ENCODE measurements at places on chromosomes 2 and 18.

DNA sequence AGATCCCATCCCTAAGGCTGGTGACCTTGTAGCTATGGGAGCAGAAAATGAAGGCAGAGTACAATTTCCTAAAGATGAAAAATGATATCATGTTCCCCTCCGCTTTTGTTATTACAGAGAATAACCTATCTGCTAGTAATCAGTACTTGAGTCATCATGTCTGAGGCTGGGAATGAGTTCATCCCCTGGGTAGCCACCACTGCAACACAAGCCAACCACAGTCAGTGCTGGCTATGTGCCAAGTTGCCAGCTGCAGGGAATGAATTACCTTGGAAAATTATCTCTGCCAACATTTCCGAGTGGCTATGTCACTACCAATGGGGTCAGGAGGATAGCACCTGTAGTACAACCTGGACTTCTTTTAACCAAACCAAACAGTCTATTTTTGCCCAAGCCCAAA lies 1094.7 kb upstream of the DDX18 start:
- no peak for DNase-seq

GRCh38 chr18:830315-830901 lies 18.4 kb upstream of the YES1 start:
- no peak for DNase-seq

- no peak for DNase-seq
These were observed 90.7 kb upstream of the CTDP1 start for GRCh38 chr18:79588636-79589481.

- DNase-seq = no peak
These were observed 237.6 kb downstream of the DYSF start for GRCh38 chr2:71690876-71691475.

DNA sequence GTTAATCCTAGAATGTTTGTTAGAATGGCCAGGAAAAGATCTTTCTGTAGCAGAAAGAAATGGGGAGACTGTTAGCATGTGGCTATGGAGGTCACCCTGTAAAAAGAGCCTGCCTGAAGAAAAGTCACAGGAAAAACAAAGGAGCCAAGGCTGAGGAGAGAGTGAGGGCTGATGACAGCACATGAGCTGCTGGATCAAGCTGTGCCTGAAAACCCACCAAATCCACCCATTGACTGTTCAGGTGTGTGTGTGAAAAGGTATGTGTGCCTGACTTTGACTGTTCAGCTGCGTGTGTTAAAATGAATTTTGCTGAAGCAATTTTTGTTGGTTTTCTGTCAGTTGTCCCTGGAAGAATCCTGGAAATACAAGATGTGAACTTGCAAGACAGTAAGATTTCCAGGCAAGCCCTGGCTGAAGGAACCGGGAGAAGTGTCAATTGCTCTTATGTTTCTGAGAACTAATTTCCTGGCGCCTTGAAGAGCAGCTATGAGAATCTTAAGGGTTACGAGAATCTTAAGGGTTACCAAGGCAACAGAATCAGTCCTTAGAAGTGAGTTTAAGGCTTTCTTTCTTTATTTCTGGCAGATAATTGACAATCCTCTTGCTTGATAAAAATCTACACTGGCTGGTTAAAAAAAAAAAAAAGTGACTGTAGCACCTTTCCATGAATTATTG lies 73.0 kb upstream of the LGALSL start:
- DNase-seq = no peak

DNA sequence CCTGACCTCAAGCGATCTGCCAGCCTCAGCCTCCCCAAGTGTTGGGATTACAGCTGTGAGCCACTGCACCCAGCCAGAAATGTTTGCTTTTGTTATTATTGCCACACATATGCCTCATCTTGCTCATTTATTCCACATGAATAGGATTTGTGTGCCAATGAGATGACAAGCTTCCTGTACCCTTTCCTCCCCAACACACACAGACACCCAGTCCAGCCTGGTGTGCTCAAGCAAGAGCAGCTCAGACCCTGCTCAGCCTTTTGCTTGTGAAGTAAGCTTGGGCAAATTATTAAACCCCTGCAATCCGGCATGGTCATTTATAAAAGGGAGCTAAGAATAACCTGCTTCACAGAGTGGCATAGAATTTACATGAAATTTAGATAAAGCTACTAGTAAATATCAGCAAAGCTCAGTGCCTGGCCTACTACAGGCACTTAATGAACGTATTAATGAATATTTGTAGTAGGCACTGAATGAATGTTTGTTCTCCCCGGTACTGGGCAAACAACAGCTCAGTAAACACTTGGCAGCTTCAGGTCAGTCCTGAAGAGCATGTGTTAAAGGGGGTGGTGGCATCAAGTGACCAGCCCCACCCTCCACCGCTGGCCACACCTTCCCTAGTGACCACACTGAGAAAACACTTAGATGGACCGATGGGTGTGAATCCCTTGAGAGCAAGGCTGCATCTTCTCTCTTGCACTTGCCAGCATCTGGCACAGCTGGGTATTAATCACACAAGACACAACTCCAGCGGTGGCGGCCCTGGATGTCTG lies 280.2 kb downstream of the SRBD1 start:
- DNase-seq = no peak

GRCh38 chr2:203586206-203586605 lies 51.1 kb upstream of the RAPH1 start:
- DNase-seq = no peak

GRCh38 chr2:129710670-129711495 lies 268.6 kb upstream of the RAB6C start:
- DNase-seq = no peak

GRCh38 chr2:180905461-180905860 lies 74.9 kb upstream of the UBE2E3 start:
- DNase-seq = no peak

DNA sequence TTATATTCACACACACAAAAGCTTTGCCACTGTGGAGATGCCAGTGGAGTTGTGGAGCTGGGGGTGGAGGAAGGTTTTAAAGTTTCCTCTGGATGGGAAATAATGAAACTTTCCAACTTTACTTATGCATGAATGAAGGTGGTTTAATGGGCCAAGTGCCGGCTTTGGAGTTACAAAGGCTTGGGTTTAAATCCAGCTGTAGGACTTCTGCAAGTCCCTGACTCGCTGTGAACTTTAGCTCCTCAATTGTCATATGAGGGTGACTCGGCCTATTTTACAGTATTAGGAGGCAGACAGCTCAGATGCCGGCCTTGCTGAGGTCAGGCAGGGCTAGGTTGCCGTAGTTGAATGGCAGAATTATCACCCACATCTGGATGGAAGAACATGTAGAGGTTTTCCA lies 415.8 kb upstream of the TRIB2 start:
- DNase-seq = no peak

DNA sequence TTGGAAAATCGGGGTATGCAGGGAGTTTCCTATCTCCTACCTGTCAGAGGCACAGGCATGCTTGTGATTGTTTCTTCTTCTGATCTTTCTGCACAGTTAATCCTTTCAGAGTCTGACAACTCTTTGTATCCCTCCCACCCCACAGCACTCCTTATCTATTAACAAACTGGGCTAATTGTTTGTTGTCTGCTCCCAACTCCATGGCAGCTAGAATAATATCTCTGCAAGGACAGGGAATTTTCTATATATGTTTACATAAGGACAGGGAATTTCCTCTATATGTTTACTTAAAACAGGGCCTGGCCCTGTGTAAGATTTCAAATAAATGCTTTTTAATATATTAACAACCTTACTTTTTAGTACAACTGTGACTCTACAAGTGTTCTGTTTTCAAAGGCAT lies 36.0 kb upstream of the VRK2 start:
- no peak for DNase-seq

GRCh38 chr2:101706819-101707177 lies 9.3 kb downstream of the MAP4K4 start:
- no peak for DNase-seq

GRCh38 chr2:238162846-238163441 lies 4.2 kb downstream of the ERFE start:
- DNase-seq = no peak

DNA sequence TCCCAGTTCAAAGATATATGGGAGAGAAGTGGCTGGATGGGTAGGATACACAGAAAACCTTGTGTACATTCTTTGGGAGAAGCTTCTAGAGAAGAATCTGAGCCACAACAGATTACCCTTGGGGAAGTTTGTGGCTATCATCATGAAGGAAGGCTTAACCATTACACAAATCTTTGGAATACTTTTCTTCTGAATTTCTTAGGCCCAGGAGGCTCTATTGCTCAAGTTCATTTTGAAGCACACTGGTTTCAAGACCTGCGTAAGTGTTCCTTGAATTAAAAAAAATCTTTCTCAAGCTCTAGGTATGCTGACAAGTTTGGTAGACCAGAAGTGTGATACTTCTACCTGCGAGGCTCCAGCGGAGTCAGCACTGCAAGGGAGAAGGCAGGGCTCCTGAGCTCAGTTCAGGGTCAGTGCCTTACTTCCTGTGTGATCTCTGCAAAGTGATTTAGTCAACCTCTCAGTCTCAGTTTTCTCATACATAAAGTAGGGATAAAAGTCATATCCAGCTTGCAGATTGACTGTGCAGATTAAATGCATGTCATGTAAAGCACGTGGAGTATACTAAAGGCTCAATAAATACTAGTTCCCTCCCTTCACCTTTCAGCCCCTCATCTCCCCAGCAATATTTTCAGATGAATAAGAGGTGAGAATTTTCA lies 438.6 kb downstream of the DLGAP1 start:
- DNase-seq = no peak

GRCh38 chr2:72919414-72920317 lies 2.3 kb downstream of the EMX1 start:
- no peak for DNase-seq

GRCh38 chr2:4533806-4534205 lies 830.4 kb downstream of the DCDC2C start:
- DNase-seq = no peak

GRCh38 chr2:70340761-70341476 lies 39.1 kb upstream of the FAM136A start:
- peak; percentile 9 for DNase-seq

GRCh38 chr2:233823731-233824121 lies 30.6 kb downstream of the HJURP start:
- DNase-seq = no peak

DNA sequence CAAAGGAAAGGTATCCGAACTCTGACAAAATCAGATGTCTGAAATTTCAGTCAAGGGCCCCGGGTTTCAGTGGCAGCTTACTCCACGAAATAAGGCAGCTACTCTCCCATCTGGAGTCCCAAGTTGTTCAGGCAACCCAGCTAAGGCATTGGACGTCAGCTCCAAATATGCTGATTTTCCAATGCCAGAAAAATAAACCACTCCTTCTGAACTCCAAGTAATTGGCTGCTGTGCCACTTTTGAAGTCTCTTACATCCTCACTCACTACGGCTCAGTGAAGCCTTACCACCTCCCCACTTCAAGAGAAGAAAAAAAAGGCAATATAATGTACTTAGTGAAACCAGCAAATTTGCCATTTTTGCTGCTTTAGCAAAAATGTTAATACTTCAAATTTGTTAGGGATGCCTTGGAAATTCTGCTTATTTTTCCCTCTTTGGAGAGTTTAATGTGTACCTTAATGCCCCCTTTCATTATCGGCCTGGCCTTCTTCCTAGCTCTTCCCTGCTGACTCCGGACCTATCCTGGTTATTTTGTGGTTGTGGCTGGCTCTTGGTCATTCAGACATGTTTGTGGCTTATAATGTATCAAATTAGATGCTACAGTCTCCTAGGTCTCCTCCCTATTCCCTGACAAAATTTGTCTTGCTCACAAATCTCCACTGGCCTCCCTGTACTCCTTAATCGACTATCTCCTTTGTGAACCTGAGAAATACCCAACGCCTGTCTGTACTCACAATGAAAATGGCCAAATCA lies 589.2 kb upstream of the ZEB2 start:
- DNase-seq = no peak

DNA sequence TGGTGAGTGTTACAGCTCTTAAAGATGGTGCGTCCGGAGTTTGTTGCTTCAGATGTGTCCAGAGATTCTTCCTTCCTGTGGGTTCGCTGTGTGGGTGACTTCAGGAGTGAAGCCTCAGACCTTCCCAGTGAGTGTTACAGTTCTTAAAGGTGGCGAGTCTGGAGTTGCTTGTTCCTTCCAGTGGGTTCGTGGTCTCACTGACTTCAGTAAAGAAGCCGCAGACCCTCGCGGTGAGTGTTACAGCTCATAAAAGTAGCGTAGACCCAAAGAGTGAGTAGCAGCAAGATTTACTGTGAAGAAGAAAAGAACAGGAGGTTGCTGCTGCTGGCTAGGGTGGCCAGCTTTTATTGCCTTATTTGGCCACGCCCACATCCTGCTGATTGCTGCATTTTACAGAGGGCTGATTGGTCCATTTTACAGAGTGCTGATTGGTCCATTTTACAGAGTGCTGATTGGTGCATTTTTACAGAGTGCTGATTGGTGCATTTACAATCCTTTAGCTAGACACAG lies 34.0 kb upstream of the SPTBN1 start:
- no peak for DNase-seq

GRCh38 chr2:218066926-218067515 lies 2.0 kb upstream of the RUFY4 start:
- no peak for DNase-seq

- no peak for DNase-seq
These were observed 120.6 kb upstream of the BOD1L2 start for GRCh38 chr18:57026316-57026715.

GRCh38 chr2:83103613-83104012 lies 1355.5 kb downstream of the SUCLG1 start:
- DNase-seq = no peak

DNA sequence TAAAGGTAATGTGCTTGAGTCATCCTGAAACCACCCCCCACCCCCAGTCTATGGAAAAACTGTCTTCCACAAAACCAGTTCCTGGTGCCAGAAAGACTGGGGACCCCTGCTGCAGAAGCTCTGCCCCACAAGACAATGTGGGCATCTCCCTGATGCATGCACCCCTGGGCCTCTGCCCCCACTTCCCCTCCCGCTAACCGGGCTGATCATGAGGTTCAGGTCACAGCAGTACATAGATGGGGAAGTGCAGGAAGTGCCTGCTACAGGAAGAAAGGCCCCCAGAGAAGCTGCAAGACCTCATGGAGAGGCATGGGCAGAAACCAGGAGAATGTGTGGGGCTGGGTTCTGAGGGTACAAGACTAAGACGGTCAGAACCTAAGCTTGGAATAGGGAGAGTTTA lies 243.4 kb upstream of the ID2 start:
- no peak for DNase-seq

DNA sequence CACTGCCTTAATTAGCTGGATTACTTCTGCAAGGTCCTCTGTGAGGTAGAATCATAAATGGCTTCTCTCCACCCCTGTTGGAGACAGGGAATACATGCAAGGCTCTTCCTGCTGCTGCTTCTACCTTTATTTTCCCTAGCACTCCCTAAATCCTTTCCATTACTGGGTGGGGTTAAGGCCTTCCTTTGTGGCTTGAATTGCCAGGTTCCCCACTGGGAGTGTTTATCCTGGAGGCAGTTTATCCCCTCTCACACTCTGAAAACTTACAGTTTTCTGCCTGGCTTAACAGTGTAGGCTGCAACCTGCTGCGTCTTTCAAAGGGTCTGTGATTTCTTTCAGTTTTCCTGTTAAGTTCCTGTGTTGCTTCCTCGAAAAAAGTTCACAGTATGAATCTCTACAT lies 1062.3 kb upstream of the CRIM1 start:
- DNase-seq = no peak

Measured in caudate nucleus (tissue), 63 donors.